ENCODE measurements at places on chromosomes 3 and 15.

- DNase-seq: peak; percentile 12
Measured at GRCh38 chr3:42572278-42572677, 9.5 kb downstream of the SEC22C start.

DNA sequence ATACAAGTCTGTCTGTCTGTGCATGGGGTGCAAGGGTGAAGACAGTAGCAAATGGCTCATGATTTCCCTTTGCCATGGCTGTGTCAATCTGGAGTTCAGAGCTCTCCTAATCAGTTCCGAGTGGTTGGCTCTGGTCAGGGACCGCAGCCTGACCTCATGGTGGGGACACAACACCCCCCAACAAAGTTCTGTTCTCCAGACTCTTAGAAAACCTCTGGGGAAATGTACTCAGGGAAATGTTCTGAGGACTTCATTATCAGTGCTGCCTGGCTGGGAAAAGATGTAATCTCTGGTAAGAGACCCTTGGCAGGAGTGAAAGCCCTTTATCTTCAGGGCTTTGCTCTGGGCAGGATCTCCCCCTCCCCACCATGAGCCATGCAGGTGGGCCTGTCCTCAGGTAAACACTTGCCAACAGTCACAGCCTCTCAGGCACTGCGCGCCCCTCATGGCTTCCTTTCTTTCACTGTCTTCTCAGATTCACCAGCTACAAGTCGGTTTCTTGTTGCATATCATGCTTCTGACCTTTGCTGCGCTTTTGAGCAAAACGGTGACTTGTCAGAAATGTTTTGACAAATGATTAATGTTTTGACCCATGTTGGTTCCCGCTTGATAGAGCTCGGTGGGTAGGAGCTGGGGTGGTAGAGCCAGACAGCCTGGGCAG is 95.5 kb downstream of the ST6GAL1 start:
- no peak for DNase-seq

- DNase-seq: no peak
Measured at GRCh38 chr3:123618076-123618708, 33.3 kb upstream of the HACD2 start.

GRCh38 chr3:141738891-141739363 is 829 bp downstream of the RNF7 start:
- DNase-seq: no peak

DNA sequence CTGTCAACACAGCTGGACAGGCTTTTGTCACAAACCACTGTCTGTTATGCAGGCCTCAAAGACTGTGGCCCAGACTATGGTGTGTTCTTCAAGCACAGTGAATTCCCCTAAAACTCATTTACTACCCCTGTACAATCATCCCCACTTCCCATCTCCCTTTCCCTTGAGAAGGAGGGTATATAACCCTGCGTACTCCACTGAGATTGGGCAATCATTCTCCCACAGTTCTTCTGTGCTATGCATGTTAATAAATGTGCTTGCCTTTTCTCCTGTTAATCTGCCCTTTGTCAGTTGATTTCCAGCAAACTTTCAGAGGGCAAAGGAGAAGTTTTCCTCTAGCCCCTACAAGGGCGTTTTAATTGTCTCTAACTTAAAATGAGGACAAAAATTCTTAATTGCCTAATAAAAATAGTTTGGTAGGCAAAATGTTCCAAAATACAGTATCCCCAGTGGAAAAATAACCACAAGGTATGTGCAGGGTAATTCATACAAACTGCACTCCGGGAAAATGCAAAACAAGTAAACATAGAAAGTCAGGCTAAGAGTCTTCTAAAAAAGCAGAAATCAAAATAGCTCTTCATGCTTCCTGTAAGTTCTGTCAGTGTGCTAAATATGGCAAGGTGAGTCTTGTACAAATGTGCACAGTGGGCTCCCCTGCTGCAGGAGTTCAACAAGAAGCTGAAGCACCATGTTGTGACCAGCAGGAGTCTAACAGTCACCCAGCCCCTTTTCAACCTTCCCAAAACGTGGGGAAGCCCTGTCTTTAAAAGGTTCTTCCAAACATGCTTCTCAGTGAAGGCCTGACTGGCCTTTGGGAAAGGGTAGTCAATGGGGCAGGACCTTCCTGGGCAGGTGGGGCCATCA is 10.2 kb downstream of the ATP10A start:
- no peak for DNase-seq

DNA sequence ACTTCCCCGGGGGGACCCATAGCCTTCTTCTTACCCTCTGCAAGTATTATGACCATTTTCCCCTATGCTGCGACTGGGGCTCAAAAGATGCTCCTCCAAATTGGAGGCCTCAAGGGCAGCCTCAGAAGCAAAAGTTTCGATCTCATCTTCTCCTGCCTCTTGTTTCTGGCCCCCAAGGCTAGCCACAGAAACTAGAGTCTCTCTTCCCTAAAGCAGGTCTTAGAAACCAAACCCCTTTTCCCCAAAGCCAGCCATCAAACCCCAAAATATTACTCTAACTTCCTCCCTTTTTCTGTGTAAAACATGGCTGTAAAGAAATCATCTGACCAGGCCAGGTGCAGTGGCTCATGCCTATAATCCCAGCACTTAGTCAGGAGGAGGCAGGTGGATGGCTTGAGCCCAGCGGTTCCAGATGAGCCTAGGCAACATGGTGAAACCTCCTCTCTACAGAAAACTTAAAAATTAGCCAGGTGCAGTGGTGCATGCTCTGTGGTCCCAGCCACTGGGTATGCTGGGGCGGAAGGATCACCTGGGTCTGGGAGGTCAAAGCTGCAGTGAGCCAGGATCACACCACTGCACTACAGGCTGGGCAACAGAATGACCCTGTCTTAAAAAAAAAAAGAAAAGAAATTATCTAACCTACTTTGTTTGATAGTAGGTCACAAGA is 36.7 kb upstream of the MFGE8 start:
- DNase-seq: no peak

DNA sequence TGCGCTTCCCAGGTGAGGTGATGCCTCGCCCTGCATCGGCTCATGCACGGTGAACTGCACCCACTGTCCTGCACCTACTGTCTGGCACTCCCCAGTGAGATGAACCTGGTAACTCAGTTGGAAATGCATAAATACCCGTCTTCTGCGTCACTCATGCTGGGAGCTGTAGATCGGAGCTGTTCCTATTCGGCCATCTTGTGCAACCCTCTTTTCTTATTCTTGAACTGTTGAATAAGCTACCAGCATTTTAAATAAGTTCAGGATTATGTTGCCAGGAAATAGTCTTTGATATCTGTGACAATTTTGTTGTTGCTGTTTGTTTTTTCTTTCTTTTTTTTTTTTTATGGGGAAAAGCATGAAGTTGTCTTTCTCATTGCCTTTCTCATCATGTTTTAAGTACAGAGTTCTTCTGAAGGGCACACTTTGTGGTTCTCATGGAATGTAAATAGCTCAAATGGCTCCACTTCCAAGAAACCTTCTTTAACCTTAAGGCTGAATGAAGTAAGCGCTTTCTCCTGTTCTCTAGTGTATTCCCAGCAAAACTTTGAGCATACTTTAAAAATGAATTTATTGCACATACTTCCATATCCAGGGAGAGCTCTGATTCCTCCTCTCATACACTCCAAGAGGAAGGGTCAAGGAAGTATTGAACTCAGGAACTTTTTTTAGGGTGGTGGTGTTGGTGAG is 468.0 kb upstream of the TBL1XR1 start:
- DNase-seq: no peak

- DNase-seq: no peak
Measured at GRCh38 chr15:70559265-70560239, 203.8 kb downstream of the UACA start.

DNA sequence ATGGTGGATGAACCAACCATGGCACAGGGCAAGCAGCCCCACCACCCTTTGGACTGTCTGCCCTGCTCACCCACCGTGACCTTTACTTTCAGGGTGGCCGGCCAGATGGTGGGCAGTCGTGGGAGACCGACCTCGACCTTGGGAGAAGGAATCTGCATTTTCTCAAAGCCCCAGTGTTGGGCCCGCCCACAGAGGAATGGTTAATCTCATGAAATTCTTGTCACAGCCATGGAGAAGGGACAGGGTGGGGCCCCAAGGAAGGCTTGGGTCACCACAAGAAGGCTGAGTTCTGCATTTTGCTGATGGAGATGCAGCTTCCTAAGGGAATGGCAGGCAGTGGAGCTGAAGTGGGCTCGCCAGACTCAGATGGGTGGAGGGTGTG is 2.9 kb downstream of the PLXND1 start:
- DNase-seq: no peak

GRCh38 chr3:87309601-87310000 is 33.2 kb upstream of the POU1F1 start:
- DNase-seq: no peak

- DNase-seq: no peak
Measured at GRCh38 chr3:57770009-57770827, 14.1 kb downstream of the SLMAP start.

DNA sequence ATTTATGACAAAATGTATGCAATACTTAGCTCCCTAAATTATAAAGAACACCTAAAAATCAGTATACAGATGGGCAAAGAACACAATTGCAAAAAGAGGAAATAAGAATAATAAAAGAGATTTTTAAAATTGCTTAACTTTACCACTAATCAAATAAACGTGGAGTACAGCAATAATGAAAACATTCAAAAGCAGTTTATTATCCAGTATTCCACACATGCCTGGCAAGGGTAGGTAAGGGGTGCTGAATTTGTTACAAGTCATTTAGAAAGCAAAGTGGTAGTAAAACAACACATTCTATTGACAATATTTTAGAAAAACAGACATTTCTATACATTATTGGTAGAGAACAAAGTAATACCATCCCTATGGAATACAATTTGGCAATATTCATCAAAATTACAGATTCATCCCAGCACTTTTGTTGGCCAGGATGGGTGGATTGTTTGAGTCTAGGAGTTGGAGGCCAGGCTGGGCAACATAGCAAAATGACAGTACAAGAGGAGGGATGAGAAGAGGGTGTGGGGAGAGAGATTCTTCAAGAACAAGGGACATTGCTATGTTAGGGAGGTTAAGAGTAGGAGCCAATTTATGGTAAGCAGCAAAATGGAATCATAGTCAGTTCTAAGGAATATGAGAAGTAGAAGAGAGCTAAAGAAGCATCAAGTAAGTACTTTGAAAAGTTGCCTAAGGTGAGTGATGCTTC is 3.7 kb upstream of the ACKR4 start:
- DNase-seq: no peak

GRCh38 chr15:100780208-100780800 is 99.3 kb upstream of the ALDH1A3 start:
- DNase-seq: no peak
